NCI-H2081 (cell line): ENCODE measurements at places on chromosomes 11 and 22.
A peak's percentile ranks its signal among the peaks of the same experiment; 100 is the strongest.

- no peak for DNase-seq
These were observed 105.6 kb upstream of the TBCEL start for GRCh38 chr11:120918257-120918656.

DNA sequence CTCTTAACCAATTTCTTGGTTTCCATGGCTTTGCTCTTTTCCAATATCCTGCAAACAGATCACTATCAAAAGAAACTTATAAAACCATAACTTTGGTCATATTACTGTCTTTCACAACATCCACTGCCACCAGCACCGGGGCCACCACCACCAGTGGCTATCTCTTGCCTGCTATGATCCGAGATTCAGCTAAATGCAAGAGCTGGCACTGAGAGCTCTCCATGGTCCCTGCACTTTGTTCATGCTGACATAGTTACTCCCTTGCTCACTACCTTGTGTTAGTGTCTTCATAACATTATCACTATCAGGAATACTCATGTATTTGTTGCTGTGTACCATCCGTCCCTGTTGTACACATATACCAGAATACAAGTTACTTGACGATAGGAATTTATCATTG, 299.0 kb downstream of the ETS1 start:
- no peak for DNase-seq

- DNase-seq, result no peak
These were observed 28.8 kb downstream of the TOB2 start for GRCh38 chr22:41417622-41418390.

DNA sequence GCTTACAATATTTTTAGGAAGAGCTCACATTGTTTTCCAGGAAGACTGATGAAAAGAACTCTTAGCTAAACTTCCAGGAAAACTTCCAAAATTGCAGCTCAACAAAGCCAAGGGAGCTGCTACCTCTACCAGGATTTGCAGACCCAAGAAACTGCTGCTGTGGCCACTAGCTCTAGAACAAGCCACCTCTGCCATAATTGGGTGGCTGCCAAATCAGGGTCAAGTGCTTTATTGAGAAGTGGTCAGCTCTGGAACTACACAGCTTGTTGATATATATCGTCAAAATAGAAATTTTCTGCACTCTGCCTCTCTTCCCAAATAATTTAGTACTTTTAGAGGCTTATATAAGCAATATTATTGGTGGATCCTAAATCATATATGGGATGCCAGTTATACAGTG, 371.8 kb upstream of the CHORDC1 start:
- DNase-seq, result no peak

GRCh38 chr22:25362215-25362882, 142.9 kb downstream of the CRYBB2 start:
- peak; percentile 9 for DNase-seq

- DNase-seq, result no peak
These were observed 1.1 kb upstream of the TTLL8 start for GRCh38 chr22:50058906-50059880.

DNA sequence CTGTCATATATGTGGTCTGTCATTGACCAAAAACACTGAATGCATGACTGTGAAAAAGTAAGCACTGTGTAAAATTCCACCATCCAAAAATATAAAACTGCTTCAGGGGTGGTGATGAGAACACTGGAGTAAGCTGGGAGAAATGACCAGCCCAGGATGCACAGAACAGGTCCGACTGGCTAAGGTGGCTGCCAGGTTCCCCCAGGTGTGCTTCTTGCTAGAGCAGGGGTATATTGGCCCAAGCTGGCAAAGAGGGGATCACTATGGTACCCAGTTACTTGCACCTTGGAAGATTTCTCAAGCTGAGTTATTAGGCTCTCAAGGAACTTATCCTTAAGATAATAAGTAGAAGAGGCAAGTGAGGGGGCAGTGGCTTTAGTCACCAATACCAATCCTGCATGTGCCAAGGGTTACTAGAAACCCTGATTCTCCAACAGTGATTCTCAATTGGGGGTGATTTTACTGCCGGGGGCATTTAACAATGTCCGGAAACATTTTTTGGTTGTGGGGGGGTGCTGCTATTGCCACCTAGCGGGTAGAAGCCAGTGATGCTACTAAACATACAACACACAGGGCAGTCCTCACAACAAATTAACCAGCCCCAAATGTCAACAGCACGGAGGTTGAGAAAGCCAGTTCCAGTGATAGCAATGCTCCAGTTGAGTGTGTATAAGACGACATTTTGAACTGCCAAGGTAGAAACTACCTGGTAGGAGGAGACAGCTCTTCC, 15.7 kb downstream of the SNU13 start:
- DNase-seq, result no peak

DNA sequence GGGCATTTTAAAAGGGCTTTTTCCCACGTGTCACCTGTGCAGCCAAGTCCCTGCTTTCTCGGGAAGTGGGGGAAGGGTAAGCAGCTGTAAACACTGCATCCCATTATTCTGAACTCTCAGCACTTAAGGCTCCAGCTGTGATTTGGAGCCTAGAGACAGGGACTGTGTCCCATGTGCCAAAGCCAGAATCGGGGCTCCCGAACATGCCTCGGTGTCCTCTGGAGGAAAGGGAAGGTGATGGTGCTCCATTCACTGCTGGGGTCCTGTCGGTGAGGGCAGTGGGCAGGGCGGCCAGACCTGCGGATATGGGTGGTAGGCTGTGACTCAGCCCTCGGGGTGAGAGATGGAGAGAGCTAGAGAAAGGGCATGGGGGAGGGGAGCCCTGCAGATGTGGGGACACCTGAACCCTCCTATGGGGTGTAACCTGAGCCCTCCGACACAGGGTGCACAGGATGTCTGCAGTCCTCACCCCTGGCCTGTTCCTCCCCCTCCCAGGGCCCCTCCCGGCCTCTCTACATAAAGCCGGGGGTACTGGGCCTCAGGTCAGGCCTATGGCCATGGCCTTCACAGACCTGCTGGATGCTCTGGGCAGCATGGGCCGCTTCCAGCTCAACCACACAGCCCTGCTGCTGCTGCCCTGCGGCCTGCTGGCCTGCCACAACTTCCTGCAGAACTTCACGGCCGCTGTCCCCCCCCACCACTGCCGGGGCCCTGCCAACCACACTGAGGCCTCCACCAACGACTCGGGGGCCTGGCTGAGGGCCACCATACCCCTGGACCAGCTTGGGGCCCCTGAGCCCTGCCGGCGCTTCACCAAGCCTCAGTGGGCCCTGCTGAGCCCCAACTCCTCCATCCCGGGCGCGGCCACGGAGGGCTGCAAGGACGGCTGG, 31.8 kb downstream of the CAPN1 start:
- DNase-seq, result no peak

DNA sequence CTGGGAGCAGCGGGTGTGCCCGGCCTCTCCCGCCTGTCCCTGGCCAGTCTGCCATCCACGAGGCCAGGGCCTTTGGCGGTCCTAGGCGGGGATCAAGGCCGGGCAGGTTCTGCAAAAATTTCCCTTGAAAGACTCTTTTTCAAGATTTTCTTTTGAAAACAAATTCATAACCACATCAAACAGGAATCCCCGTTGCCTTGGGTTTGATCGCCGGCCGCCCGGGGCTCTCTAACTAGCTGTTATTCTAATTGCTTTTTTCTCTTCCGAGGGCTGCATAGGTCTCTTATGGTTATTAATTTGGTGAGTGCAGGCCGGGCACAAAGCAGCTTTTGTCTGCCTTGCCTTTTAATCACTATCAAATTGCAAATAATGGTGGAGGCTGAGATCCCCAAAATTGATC, 42.0 kb downstream of the CDKN1C start:
- no peak for DNase-seq

DNA sequence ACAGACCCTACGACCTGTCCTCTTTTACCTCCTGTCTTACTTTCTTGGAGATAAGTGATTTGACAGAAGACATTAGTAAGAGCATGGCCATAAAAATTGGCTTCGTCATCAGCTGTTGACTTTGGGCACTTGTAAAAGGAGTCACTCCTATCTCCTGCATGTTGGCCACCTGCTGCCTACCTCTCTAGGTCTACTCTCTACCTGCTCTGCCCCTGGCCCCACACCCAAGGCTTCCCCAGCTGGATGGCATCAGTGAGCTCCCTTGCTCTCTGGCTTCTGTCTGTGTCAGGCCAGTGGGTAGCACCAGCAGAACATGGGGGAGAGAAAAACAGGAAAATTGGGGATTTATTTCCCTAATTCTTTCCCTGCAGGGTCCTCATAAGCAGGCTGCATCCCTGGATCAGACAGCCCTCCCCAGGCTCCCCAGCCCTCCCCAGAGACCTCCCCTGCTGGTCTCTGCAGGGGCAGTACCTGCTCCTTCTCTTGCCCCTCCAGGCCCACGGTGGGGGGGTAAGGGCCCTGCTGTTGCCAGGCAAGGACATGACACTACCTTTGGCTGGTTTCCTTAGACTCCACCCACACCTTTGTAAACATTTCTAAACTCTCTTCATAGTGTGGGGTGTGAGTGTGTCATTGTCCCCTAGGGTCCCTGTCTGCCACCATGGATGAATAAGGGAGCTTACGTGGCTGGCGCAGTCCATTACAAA, 157.0 kb upstream of the NECTIN1 start:
- no peak for DNase-seq
